ENCODE measurements at places on chromosomes 2 and 18. TPM values are rescaled to one million over a fixed set of nuclear protein-coding genes. Genes with fewer than 3 reads are reported as not detected.
A peak's percentile ranks its signal among the peaks of the same experiment; 100 is the strongest.

RAB6C gene
- total RNA-seq, result 0.14 TPM

DNA sequence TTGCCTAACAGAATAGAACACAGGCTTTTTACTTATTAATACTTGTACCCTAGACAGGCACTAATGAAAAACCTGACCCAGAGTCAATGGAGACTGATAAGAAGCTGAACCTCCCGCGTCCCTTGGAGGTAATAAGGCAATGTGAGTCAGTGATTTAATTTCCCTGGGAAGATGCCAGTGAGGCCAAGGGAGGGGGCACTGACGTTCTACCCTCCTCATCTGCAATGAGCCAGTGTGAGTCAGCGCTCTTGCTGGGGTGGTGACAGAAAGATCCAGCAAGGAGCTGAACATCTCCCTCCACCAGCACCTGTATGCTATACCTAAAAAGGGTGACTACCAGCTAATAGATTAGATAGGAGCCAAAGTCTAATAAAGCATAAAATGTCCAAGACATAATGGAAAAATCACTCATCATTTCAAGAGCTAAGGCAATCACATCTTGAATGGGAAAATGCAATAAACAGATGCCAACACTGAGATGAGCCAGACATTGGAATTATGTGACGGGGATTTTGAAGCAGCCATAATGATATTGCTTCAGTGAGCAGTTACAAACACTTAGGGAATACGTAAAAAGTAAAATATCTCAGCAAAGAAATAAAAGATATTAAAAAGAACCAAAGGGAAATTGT lies 116.9 kb downstream of the TPGS2 start:
- H3K27me3 ChIP-seq, result peaks cover 15% of the 10 kb centered on the region
- no peaks in the 10 kb centered on the region for H3K36me3 ChIP-seq
- no peaks in the 10 kb centered on the region for H3K4me1 ChIP-seq
- no peak for DNase-seq
- no peak overlapping the region for H3K27ac ChIP-seq

DNA sequence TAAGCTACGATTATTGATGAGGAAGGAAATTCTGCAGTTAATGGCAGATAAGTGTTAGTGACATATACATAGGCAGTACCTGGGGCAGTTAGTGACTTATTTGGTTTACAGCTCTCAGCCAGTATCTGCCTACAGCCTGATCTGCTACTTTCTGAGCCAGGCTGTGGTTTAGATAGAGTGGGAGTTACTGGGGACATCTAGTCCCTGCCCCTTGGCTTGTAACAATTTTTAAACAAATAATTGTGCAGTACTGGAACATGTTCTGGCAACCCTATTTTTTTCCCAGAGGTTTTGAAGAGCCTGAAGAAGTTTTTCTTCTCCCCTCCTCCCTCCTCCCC lies 2.3 kb downstream of the KIF5C start:
- H3K36me3 ChIP-seq, result peaks cover 2% of the 10 kb centered on the region
- H3K27me3 ChIP-seq, result peaks cover 20% of the 10 kb centered on the region
- peaks cover 18% of the 10 kb centered on the region for H3K4me1 ChIP-seq
- no peak for DNase-seq

GRCh38 chr2:175393851-175394250 lies 212.3 kb upstream of the ATP5MC3 start:
- no peaks in the 10 kb centered on the region for H3K4me1 ChIP-seq
- H3K27ac ChIP-seq, result no peak overlapping the region
- no peak for DNase-seq
- H3K36me3 ChIP-seq, result no peaks in the 10 kb centered on the region

- H3K4me3 ChIP-seq, result no peak overlapping the region
- no peaks in the 10 kb centered on the region for H3K27me3 ChIP-seq
- DNase-seq, result no peak
- H3K4me1 ChIP-seq, result peaks cover 28% of the 10 kb centered on the region
- no peak overlapping the region for H3K27ac ChIP-seq
- peaks cover 7% of the 10 kb centered on the region for H3K36me3 ChIP-seq
Observed at GRCh38 chr2:74045454-74045853, 60.7 kb downstream of the TET3 start.

DNA sequence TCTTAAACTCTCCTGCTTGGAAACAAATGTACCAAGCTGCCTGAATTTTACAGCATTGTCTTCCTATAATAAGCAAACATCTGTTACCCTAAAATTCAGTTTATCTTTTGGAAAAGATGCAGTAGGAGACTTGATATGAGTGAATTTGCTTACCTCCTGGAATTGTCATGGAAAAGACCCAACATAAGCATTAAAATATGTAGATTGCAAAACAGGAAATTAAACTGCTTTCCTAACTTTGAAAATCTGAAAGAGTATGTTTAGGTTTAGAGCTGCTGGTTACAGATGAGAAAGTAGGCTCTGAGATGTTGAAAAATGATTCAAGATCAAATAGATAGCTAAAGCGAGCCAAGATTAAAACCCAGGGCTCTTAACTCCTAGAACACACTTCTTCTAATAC lies 316.5 kb downstream of the SOX11 start:
- H3K4me1 ChIP-seq, result no peaks in the 10 kb centered on the region
- no peaks in the 10 kb centered on the region for H3K27me3 ChIP-seq
- no peak overlapping the region for H3K27ac ChIP-seq
- H3K36me3 ChIP-seq, result no peaks in the 10 kb centered on the region

DNA sequence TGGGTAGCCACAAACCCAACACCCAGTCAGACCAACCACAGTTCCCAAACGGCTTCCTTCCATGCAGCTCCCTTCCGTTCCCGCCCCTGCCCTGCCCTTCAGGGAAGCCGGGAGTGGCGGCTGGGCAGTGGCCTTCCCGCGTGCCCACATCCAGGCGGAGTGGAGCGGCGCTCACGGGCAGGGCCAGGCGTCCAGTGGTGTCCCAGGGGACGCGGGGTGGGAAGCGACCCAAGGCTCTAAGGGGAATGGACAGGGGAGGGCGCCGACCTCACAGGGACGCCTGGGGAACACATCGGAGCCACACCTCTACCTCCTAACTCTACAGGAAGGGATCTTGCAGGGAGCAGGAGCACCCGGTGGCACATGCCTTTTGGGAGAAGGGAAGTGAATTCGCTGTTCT lies 225.9 kb upstream of the MGAT5 start:
- H3K4me1 ChIP-seq, result peaks cover 7% of the 10 kb centered on the region
- no peak for DNase-seq
- no peaks in the 10 kb centered on the region for H3K36me3 ChIP-seq

DNA sequence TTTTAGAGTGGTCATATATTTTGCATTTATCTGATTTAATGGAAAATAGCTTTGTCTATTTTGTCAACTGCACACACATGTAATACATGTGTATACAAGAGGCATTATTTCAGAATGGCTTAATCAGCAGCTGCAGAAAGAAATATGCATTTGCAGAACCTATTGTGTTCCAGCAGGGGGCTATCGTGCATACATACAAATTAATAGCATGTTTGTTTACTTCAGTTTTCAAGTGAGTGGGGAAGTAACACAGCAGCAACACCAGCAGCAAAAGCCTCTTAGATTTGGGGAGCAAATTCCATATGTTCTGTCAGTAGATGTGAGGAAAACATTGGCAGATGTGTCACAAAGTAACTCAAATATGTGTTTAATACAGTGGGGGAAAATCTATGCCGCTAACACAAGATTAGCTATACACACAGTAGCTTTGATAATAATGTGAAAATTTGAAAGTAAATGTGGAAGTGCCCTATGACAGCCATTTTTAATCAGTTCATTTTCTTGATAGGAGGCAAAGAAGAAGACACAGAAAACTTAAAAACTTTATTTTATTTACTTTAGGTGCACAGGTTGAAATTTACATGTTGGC lies 218.1 kb downstream of the WDR7 start:
- no peak overlapping the region for H3K4me3 ChIP-seq
- H3K27ac ChIP-seq, result no peak overlapping the region
- no peaks in the 10 kb centered on the region for H3K36me3 ChIP-seq
- no peaks in the 10 kb centered on the region for H3K27me3 ChIP-seq
- DNase-seq, result peak; percentile 13

DNA sequence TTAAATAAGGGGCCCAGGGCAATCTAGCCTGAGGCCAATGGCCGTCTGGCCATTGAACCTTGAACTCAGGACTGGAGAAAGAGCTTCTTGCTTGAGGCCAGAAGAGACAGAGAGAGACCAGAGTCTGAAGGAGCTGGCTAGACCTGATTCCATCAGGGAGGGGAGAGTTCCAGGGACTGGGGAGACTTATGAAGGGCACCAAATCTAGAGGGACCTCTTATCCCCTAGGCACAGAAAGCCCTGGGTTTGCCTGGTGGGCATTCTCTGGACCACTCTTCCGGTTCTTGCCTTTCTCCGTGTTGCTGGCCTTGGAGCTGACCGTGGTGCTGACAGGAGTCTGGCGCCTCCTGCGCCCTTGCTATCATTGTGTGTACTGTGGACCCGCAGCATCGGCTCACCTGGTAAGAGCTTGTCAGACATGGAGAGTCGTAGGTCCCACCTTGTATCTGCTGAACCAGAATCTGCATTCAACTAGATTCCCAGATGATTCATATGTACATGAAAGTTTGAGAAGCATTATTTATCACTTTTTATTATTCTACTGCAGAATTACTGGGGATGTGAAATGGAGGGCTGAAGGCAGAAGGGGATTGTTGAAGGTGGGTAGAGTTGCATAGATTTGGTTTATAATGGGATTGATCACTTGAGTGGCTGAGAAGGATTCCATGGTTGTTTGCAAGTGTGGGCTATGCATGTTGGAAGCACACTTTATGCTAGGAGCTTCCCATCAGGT lies 4.3 kb upstream of the TRPM8 start:
- H3K27ac ChIP-seq, result no peak overlapping the region
- DNase-seq, result peak; percentile 11
- no peaks in the 10 kb centered on the region for H3K4me1 ChIP-seq
- peaks cover 42% of the 10 kb centered on the region for H3K27me3 ChIP-seq
- no peak overlapping the region for H3K4me3 ChIP-seq

OSR1 gene
- not detected for total RNA-seq

GRCh38 chr2:158191076-158191895 lies 89.6 kb downstream of the UPP2 start:
- DNase-seq, result peak; percentile 21
- peaks cover 25% of the 10 kb centered on the region for H3K4me1 ChIP-seq
- peaks cover 19% of the 10 kb centered on the region for H3K27me3 ChIP-seq
- peak overlapping the region; percentile 71 for H3K4me3 ChIP-seq

GLI2 gene
- not detected for total RNA-seq

KIF5C gene
- 23.9 TPM for total RNA-seq

DNA sequence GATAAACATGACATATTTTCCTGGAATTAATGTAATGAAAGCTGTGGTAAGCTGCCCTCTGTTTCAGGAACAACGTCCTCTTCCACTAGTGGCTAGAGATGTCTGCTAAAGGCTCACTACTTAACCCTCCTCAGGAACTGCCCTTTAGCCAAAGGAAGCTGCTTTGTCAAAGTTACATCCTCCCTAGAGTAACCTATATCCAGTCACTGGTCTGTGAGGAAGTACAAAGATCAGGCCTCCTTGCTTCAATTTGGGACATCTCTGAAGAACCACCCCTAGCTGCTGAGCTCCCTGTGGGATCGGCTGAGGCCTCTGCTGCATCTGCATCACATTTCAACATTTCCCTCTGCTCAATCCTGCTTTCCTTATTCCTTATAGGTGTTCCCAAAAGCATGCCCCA lies 107.8 kb downstream of the PRELID3A start:
- H3K27me3 ChIP-seq, result no peaks in the 10 kb centered on the region
- DNase-seq, result no peak
- H3K27ac ChIP-seq, result no peak overlapping the region
- no peaks in the 10 kb centered on the region for H3K4me1 ChIP-seq
- no peaks in the 10 kb centered on the region for H3K36me3 ChIP-seq
- H3K4me3 ChIP-seq, result no peak overlapping the region

GRCh38 chr2:128362889-128363228 lies 44.2 kb upstream of the HS6ST1 start:
- H3K4me3 ChIP-seq, result no peak overlapping the region
- no peaks in the 10 kb centered on the region for H3K4me1 ChIP-seq
- H3K27ac ChIP-seq, result no peak overlapping the region
- no peak for DNase-seq

ALK gene
- total RNA-seq, result not detected

GRCh38 chr2:140128909-140129308 lies 1348.7 kb upstream of the NXPH2 start:
- no peaks in the 10 kb centered on the region for H3K4me1 ChIP-seq
- H3K27me3 ChIP-seq, result no peaks in the 10 kb centered on the region
- no peak overlapping the region for H3K4me3 ChIP-seq

- no peaks in the 10 kb centered on the region for H3K27me3 ChIP-seq
- H3K4me1 ChIP-seq, result peaks cover 37% of the 10 kb centered on the region
- DNase-seq, result no peak
Observed at GRCh38 chr18:79511671-79512301, 116.1 kb downstream of the NFATC1 start.

SLC14A1 gene
- total RNA-seq, result 6.0 TPM

PRSS56 gene
- not detected for total RNA-seq

DNA sequence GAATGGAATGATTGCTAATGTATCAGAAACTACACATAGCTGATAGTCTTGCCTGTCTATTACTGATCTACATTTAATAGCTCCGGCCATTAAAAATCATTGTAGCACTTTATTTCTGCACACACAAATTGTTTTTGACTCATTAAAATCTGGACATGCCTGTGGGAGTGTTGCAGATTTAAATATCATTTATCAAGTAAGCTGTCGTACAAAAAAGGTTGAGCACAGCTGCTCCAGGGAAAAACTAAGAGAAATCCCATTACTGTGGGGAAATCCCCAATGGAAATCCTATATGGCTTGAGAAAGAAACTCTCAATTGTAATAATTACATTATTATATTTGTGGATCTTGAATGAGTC lies 99.6 kb upstream of the CERS6 start:
- DNase-seq, result no peak
- H3K27me3 ChIP-seq, result no peaks in the 10 kb centered on the region
- peaks cover 33% of the 10 kb centered on the region for H3K4me1 ChIP-seq
- no peaks in the 10 kb centered on the region for H3K36me3 ChIP-seq

INPP5D gene
- 69.3 TPM for total RNA-seq

GRCh38 chr2:216519154-216519762 lies 20.6 kb downstream of the RPL37A start:
- H3K4me1 ChIP-seq, result no peaks in the 10 kb centered on the region
- no peak overlapping the region for H3K27ac ChIP-seq

GRCh38 chr2:1026141-1026540 lies 75.5 kb downstream of the SNTG2 start:
- H3K4me1 ChIP-seq, result no peaks in the 10 kb centered on the region
- no peaks in the 10 kb centered on the region for H3K27me3 ChIP-seq
- H3K27ac ChIP-seq, result no peak overlapping the region
- DNase-seq, result no peak
- H3K36me3 ChIP-seq, result no peaks in the 10 kb centered on the region
- no peak overlapping the region for H3K4me3 ChIP-seq

DNA sequence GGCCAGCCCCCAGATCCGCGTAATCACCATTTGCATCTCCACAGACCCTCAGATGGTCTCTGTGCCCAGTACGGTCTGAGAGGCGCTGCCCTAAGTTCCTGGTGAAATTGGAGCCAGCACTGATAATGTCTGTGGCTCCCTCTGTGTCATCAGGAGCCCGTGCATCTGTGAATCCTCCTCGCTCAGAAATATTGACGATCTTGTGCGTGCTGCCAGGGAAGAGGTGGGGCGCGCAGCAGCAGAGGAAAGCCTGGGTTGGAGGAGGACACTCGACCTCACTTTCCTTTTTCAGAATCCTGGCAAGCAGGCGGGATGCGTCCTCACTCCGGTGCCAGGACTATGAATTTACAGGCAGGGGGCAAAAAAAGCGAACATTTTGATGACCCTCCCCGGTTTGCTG lies 686.1 kb upstream of the SALL3 start:
- no peak for DNase-seq
- H3K4me1 ChIP-seq, result no peaks in the 10 kb centered on the region
- peaks cover 5% of the 10 kb centered on the region for H3K27me3 ChIP-seq
- H3K27ac ChIP-seq, result no peak overlapping the region
- no peak overlapping the region for H3K4me3 ChIP-seq
- no peaks in the 10 kb centered on the region for H3K36me3 ChIP-seq

Data from activated T-cell treated with anti-CD3 and anti-CD28 coated beads, Interleukin-2, amount 50 U/mL, for 72 hours (primary cell).